T1000 (cell line): ENCODE measurements at places on chromosomes 11 and 22.
A peak's percentile ranks its signal among the peaks of the same experiment; 100 is the strongest.

- DNase-seq: no peak
Observed at GRCh38 chr11:77959434-77959833, 35.0 kb downstream of the INTS4 start.

DNA sequence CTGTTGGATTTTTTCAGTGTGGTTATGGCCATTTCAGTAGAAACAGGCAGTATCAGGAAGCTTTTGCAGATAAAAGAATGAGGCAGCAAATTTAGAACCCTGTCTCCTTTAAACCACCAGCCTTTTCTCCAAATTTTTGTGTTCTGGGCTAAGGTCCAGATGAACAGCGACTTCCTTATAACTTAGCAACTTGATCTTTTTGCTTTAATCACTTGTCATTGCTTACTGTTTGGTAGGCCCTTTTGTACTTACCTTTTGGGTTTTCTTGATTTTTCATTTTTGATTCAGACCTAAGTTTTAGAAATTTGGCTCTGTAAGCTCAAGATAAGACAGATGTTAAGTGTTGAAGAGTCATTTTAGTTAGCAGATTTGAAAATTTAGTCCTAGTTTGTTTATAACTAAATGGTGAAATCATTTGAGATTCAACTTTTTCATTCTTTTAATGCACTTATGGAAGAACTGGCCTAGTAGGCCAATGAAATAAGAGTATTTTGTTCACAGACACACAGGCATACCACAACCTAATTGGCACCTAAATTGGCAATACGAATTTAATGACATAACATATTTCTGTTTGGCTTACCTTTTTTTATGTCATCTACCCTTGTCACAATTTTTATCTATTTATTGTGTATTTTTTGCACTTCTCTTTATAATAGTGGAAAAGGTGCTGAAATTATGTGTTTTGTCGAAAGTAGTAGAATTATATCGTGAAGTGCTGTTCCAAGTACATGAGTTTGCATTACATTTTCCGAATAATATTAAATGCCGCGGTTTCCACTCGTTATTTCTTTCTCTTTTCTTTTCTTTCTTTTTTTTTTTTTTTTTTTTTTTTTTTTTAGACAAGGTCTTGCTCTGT lies 2.1 kb downstream of the RTN3 start:
- no peak for DNase-seq

DNA sequence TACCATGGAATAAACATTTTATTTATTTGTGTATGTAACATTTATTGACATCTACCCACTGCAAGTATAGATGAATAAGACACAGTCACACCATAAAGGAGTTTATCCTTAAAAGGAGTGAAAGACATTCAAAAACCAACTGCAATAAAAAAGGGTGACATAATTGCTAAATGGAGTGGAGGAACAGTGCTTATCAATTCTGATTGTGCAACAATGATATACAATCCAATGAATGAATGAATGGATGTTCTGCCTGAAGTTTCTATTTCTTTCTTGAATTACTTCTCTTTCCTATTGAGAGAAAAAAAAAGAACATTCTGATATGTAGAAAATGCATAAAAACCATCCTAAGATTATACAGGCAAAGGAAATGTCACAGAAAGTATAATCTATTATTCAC lies 10.0 kb downstream of the MMP7 start:
- DNase-seq: no peak

GRCh38 chr22:24402460-24403192 lies 24.8 kb upstream of the ADORA2A start:
- DNase-seq: peak; percentile 78

DNA sequence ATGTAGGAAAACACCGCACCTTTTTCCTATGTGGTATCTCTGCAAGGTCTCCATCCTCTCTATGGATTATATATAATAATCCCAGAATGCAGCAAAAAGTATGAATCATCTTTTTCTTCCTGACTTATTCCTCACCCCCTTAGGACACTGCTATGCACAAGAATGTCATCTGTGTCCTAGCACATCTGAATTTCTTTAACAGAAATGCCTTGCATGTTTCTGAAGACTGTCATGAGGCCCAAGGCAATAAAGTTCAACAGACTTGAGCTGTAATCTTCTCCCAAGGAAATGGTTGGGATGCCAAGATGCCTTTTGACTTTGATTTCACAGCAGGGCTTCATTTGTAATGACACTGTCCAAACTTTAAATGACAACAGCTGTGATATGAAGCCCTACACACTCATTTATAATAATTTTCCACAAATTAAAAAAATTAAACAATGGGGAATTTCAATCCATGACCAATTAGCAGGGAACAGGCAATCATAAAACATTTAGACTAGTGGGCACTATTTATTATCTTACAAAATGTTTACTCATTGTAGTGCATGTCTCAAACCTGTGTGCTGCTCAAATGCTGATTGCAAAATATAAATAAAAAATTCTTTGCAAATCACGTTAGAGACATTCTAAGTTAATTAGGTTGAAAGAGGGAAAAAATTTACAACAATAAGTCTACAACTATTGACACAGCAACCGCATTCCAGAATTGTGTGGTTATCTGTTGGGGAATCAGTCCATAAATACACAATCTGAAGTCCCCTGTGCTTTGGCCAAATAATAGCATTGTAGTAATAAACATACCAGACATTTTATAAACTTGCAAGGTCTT lies 242.3 kb downstream of the SWAP70 start:
- peak; percentile 54 for DNase-seq

- DNase-seq: no peak
Observed at GRCh38 chr11:70029115-70029860, 48.8 kb upstream of the ANO1 start.

DNA sequence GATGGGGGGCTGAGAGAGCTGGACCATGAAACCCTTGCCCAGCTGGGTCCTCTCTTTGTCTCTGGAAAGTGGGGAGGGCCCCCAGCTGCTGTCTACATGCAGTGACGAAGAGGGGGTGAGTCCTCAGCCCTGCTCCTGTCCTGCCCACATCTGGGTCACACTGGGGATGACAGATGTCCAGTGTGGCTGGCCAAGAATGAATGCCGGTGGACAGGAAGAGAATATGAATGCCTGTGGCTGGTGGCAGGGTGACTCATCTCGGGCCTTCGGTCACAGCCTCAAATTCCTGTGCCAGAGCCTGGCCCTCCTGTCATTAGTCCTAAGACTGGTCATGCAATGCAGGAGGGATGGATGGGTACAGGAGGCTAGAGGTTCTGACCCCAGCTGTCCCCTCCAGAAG lies 2.2 kb upstream of the PNPLA3 start:
- DNase-seq: peak; percentile 48

DNA sequence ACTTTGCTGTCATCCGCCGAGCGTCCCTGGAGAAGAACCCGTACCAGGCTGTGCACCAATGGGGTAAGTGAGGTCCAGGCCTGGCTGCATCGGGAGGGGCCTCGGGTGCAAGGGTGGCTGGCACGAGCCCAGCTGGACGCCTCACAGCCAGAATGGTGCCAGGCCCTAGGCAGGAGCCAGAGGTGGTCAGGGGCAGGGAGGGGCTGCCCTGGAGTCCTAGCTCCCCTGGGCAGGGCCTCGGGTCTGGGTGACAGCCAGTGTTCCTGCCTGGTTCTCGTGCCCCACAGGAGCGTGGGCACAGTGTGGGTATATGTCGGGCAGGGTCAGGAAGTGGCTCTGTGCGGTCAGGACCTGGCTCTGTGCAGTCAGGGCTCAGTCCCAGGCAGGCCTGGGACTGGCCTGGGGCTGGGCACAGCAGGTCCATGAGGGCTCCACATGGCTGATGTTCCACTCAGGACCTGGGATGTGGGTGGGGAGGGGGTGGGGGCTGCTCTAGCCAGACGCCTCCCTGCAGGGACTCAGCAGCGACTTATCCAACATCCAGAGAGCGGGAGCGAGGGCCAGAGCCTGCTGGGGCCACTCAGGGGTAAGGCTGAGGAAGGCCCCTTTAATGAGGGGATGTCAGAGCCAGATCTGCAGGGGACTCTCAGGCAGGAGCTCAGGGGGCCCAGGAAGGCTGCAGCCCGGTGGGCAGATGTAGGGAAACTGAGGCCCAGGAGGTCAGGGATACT lies 1.2 kb downstream of the TSPAN32 start:
- no peak for DNase-seq

- no peak for DNase-seq
Observed at GRCh38 chr11:118485273-118485672, 42.0 kb upstream of the TTC36 start.

DNA sequence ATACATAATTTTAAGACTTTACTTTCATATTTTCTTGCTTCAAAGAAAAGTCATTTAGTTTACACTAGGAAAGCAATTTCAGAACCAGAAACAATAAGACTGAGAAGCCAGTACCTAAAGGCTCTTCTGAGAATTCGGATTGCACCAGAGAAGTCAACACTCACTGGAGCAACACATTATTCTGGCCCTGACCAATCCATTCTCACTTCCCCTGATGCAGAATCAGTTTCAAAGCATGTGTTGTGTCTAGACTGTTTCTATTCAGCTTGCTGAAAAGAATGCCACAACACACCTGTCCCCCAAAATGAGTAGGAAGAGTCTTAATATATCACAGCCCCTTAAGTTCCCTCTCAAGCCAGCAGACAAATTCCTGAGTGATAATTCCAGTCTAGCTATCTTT lies 1074.3 kb upstream of the TENM4 start:
- no peak for DNase-seq

- no peak for DNase-seq
Observed at GRCh38 chr11:104098555-104098954, 62.1 kb downstream of the DDI1 start.

DNA sequence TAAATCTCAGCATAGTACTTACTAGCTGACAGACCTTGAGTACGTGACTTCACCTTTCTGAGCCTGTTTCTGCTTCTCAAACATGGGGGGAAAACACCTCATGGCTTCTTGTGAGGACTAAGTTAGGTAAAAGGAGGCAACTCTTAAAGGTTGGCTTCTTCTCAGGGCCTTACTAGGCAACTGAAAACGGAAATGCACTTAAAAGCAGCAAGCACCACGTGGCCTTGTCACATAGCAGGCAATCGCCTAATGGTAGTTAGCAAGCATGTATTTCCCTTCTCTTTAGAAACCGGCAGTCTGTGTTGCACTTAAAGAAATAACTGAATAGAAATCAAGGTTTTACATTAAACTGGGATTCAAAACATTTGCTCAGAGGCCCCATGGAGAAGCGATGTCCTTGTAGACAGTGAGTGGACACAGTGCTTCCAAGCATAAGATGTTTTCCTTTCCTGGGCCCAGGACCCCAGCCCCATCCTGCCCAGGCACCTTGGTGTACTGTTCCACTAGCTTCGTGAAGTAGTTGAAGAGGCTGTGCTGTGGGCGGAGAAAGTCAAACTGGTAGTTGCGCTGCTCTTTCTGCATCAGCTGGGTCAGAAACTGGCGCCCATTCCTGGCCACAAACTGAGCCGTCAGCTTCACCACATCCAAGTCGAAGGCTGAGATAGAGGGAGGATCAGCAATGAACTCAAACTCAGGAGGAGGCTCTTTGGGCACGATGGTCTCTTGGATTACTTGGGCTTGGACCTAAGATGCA lies 12.1 kb downstream of the SF3A1 start:
- DNase-seq: no peak

DNA sequence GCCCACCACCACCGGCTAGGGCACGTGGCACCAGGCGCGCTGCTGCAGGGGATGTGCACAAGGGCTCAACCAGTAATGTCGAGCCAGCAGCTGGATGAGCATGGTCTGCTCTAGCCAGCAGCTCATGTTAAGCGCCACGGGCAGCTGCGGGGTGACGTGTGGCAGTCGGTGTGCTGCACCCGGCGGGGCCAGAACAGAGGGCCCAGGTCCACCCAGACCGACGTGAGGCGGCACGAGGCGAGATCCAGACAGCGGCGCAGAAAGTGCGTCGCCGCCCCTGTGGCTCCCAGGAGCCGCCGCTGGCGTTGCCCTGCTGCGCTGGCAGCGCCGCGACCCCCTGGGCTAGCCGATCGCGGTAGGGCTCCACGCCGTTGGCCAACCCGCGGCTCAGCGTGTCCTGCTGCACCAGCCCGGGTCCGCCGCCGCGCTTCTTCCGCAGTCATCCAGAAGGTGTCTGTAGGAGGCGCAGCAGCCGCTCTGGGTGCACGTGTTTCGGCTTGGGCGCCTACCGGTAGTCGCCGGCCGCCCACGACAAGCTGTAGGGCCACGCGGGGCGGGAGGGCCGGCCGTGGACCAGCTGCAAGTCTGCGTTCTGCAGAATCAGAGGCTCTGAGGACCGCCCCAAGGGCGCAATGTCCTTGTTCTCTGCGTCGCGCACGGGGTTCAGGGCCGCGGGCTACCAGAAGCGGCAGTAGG lies 4.6 kb upstream of the GALR3 start:
- DNase-seq: no peak

- no peak for DNase-seq
Observed at GRCh38 chr11:38219636-38220035, 1621.6 kb upstream of the RAG2 start.

DNA sequence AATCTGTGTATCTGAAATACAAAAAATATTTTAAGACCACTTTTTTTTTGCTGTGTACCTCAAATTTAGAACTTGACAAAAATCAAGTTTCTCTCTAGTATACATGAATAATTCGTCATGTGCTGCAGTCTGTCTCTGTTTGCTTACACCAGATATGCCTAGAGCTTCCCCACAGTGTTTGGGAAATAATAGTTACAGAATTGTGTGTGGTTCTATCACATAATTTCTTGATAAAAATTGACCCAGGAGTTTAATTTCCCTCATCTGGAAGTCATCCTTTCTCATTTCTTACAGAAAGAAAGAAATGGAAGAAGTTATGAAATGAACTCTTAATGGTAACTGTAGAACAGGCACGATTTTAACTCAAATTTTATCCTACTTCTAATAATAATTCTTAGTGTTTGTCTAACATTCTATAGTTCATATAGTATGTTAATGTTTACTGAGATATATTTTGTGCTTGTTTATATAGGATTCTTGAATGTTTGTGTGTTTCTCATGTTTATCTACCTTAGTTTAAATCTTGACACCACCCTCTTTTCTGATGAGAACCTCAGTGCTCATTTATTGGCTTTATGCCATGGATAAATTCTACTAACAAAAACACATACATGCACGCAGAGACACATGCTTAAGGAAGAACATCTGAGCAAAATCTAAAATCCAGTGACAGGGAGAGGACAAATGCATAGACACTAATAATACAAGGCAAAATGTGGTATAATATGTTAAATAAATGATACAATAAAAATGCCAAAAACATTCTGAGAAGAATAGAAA lies 61.4 kb upstream of the CTSC start:
- DNase-seq: no peak

DNA sequence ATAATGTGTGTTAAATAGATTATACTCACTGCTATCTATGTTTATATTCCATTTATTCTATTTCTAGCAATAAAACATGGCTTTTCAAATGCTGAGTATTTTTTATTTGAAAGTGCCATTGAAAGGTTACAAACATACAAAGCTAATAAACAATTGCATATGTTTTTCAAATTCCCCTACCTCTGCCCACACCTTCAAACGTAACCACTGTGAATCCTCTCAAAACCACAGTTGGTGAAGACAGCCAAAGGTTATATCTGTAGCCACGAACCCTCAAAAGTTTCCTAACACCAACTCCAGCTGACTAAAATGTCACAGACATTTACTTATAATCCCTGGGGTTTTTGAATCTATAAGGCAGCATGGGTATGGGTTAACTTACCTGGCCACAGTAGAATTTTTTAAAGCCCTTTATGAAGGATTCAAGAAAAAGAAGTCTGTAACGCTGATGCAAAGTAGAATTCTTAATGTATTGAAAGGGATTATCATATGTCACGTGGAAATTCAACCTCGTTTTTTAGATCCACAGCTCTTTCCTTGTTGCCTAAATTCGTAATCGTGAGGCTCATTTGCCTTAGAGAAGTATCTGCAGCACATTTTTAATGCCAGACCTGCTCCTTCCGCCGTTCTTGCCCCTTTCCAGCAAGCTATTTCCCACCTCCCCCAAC lies 122.5 kb upstream of the ZC3H12C start:
- DNase-seq: no peak
